ENCODE measurements at places on chromosomes 3 and 15.

- DNase-seq: no peak
Measured at GRCh38 chr3:184235381-184236032, 6.1 kb downstream of the VWA5B2 start.

DNA sequence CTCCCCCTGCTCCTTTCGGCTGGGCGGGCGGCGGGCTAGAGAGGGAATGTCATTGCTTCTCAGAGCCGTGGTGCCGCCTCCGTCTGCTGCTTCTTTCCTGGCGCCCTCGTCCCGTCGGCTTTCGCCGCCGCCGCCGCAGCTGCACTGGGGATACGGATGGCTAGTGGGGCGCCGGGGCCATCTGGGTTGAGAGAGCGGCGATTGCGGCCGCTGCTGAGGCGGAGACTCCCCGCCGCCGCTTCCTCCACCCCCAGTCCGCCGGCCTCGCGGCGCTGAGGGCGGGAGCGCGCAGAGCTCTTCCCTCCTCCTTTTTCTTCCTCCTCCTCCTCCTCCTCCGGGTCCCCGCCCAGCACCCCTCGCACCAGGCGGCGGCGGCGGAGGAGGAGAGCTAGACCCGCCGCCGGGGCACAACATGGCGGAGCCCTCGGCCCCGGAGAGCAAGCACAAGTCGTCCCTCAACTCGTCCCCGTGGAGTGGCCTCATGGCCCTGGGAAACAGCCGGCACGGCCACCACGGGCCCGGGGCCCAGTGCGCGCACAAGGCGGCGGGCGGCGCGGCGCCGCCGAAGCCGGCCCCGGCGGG, at the start of gene STT3B:
Gene STT3B (plus strand): TSS at position 339 of the 582 bp plus-strand sequence. CDS start 74 bp downstream, at position 413.
- peak; percentile 86 for DNase-seq

DNA sequence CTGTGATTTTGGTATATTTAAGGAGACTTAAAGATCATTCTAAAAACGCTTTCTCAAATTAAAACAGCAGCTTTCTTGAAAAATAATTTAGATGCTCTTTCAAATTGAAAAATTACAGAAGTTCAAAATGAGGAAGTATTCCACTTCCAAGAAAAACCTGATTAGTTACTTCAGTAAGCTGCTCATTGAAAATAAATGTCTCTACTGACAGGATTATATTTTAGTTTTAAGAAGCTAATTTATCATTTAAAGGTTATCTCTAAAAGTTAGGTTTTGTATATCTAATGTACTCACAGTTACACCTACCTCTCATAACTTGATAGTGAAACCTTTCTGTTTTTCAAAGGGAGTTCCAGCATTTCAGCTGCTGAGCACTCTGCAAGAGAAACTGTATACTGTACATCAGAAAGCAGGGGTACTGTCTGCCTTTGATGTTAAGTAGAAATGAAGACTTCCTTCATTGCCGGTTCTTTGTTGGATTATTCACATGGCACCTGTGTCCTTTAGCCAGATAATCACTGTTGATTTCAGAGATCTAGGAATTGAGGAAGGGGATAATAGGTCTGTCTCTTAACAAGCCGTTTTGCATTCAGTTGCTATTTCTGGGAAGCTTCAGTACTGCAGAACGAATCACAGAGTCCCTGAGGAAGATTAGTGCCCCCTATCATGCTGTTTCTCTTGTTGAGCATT, 161.6 kb downstream of the TCF12 start:
- no peak for DNase-seq

DNA sequence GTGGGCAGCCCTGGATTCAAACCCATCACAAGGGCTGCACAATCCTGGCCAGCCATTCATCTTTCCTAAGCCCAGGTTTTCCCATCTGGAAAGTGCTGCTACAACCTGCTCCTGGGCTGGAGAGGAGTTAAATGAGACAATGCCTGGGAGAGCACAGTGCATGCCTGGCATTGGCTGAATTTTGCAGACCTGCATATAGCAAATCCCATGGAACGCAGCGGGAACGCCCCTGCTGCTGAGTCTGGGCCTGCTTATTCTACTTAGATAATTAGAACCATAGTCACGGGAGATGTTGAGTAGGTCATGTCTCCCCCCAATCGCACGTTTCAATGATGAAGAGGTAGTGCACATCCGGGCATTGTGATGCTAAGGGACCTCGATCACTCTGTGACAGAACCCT, 46.6 kb downstream of the ABTB1 start:
- no peak for DNase-seq

DNA sequence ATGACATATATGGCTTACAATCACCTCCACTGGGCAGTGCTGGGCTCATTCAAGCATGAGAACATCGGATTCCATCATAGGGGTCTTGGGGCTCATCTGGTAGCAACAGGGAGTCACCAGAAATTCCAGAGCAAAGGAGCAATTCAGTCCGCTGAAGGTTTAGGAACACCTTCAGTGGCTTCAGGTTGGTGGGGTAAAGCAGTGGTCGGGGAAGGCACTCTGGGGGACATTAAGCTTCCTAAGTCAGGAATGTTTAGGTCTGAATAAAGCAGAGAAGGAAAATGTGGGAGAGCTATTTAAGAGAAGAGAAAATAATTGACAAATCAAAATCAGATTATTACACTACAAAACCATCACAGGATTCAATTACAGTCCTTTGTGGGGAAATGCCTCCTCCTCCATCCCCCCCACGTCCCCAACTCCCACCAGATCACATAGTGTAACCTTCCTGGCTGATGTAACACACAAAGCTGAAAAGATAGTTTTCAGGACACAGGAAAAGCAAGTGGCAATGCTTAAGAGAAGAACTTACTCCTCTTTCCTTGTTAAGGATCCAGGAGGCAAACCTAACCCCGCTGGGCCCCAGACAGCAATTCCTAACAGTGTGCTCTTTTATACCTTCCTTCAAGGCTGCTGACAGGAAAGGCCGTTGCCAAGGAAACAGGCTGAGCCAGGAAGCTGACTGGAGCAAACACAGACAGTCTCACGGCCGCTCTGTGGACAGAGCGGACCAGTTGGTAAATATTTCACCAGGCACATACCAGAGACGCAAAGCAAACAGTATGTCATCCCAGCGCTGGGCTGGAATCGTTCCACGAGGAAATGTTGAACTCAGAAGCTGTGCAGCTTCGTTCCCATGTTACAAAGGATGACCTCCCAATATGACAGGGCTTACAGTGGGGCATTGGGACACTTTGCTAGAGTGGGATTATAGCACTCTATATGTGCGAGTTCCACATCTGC, 57.5 kb upstream of the LMCD1 start:
- DNase-seq: peak; percentile 92

GRCh38 chr3:193673845-193674244, 80.8 kb downstream of the OPA1 start:
- no peak for DNase-seq

- no peak for DNase-seq
Measured at GRCh38 chr15:86555939-86556338, 476.3 kb downstream of the AGBL1 start.
